Activated CD4-positive, alpha-beta memory T cell treated with anti-CD3 and anti-CD28 coated beads for 36 hours (primary cell): ENCODE measurements at places on chromosomes 7 and 10.

GRCh38 chr10:44233561-44234482, 151.1 kb downstream of the CXCL12 start:
- DNase-seq: no peak

- no peak for DNase-seq
Measured at GRCh38 chr10:114584419-114584818, 73.7 kb downstream of the ABLIM1 start.

- no peak for DNase-seq
Measured at GRCh38 chr10:78672918-78673317, 395.8 kb upstream of the ZMIZ1 start.

GRCh38 chr7:142873281-142873784, 12.2 kb downstream of the TRPV6 start:
- DNase-seq: peak; percentile 58

DNA sequence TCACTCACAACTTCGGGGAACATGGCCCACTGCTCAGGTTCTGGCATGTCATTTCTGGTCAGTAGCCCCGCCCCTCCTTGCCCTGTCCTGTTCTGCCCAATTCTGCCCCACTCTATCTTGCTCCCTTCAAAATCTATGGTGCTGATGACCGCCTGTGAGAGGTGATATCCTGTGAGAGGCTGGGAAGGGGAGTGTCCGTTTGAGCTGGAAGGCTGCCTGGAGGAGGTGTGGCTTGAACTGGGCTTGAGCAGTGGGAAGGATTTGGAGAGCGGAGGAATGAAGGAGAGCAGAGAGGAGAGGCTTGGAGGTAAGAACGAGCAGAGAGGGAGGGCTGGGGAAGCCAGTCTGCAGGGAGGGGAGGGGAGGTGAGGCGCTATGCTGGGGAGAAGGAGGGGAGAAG, 145.3 kb downstream of the RPS24 start:
- DNase-seq: no peak

- no peak for DNase-seq
Measured at GRCh38 chr10:132354356-132355094, 22.5 kb downstream of the LRRC27 start.

DNA sequence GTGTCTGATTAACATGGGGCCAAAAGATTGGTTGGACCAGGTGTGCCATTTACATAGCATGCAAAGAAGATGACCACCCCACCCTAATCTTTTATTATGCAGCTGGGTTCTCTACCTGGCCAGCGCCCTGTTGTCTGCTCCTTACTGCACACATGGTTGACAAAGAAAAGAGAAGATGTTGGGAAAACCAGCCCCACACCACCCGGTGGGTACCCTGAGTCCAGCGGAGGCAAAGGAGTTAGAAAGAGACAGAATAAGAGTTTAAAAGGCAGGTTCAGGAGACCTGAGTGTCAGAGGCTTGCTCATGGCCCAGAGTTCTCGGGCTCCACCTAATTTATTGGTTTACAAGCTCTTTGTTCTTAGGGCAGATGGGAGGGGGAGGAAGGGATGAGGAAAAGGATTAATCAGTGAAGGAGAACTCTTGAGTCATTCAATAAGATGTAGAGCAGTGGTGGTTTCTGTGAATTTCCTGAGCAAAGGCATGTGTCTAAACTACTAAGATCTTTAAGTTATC, 24.1 kb upstream of the ABCA13 start:
- DNase-seq: no peak

- DNase-seq: no peak
Measured at GRCh38 chr7:128738570-128739047, 550 bp upstream of the CALU start.

- no peak for DNase-seq
Measured at GRCh38 chr7:103651593-103652377, 205.8 kb upstream of the SLC26A5 start.

DNA sequence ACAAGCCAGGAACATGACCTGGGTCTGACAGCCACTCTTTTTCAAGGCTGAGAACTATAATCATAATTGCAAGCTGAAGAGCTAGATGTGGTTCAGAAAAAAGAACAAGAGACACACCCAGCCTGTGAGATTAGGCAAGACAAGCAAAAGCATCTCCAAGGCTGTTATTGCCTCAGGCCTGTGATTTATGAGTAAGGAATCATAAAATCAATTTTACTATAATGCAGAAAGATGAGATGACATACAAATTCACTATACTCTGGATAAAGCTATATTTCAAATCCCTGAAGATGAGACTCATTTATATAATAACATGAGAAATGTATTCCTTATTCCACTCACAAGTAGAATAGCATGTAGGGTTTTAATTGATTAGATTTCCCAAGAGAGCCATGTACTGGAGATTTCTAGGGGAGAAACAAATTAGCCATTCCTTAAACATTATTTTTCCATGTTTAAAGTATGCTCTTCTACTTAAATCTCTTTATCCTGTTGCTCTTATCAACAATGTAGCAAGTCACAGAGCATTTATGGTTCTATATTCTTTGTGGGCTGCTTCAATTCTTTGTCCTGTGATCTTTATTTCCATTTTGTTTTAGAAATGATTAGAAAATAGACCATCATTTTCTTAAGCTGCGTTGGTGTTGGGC, 47.4 kb downstream of the FHIP2A start:
- no peak for DNase-seq

DNA sequence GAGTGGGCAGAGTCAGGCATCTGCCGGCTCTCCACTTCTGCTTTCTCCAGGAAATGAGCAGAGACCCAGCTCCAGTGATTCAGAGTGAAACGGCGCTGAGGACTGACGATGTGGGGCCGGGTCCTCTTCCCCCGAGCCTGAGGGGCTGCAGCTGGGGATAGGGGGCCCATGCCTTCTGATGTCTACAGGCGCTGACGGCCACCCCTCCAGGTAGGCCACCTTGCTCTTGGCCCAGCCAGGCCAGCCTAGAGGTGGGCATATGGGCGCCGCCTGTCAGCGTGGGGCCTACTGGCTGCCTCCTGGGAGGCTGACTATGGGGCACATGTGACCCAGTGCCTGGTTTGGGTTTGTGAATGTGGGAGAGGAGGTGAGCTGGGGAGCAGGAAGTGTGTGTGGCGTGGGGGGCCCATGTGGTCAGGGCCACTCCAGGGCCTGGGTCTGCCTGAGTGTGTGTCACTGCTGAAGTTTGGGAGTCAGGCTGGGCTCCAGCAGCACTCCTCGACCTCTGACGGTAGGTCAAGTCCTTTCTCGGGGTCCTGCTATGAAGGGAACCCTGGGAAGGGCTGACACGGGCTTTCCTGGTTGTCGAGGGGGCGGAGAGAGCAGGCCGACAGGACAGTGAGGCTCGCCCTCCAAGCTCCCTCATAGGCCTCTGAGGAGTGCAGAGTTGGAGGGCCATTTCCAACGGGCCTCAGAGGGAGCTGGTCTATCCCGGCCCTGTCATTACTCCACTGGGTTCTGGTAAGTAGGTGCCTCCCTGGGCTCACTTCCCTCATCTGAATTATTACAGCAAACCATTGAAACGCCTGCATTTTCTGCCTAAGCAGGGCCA, at the start of gene WDFY4:
TSS of gene WDFY4 (plus strand) at position 82 of the 832 bp plus-strand sequence. CDS start 24,860 bp downstream, outside the sequence.
- DNase-seq: no peak

GRCh38 chr7:826230-826917, 5.9 kb upstream of the SUN1 start:
- no peak for DNase-seq

- DNase-seq: no peak
Measured at GRCh38 chr7:33248671-33249070, 119.3 kb downstream of the BBS9 start.

DNA sequence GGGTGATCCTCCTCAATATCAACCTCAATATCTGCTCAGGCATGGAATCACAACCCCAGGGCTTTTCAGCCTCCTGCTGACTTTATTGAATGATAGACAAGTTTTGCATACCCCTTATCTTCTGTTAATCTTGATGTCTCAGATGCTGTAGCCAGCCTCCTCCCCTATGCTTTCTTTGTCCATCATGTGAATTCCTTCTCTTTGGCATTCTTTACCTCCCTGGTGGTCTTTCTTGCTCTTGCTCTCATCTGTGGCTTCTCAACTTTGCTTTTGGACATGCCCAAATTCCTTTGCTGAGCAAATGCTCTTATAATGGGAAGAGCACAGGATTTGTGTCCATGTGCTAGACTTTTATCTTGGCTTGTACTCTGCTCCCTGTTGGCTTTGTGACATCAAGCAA, 73.4 kb upstream of the FAM13C start:
- no peak for DNase-seq

- DNase-seq: peak; percentile 52
Measured at GRCh38 chr10:80473096-80473657, 19.1 kb downstream of the TSPAN14 start.

- DNase-seq: no peak
Measured at GRCh38 chr7:36860681-36861080, 136.4 kb upstream of the AOAH start.

DNA sequence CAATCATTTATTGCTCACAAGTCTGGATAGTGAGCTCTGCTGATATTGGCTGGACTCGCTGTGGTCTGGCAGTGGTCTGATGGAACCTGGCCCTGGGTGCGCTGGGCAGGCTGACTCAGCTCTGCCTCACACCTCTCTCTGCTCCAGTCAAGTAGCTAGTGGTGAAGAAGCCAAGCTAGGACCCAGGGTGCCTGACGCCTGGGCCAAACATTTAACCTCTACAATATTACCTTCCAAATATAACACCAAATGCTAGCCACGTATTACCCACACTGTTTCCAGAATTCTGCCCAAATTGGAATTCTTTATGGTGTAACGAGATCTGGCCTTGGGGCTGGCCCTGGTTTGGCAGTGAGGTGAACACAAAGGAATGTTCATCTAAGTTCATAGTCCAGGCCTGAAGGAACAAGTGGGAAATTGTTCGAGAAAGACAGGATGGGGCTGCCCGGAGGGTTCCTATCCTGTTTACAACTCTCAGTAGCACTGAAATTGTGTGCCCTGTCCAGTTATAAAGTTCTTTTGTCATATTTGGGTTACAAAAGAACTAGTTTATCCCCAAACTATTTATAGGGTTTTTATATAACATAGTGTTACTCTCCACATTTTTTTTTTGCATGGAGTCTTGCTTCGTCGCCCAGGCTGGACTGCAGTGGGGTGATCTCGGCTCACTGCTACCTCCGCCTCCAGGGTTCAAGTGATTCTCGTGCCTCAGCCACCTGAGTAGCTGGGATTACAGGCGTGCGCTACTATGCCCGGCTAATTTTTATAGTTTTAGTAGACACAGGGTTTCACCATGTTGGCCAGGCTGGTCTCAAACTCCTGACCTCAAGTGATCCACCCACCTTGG, 16.3 kb downstream of the OR2AE1 start:
- no peak for DNase-seq

DNA sequence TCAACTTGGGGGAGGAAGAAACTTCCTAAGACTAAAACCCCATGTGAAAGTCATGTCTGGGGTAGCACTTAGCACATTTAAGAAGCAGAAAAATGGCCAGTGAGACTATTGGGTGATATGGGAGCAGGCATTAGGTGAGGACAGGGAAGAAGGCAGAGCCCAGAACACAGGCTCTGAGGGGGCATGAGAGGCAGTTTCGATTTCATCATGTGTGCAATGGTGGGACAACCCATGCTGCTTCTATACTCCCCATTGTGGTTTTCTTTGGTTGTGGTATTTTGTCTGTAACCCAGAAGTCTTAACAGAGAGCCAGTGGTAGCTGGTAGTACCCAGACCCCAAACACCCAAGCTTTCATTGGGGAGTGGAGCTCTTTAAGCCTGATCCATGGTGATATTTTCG, 752.0 kb downstream of the GRID1 start:
- DNase-seq: no peak
